Suprapubic skin (tissue), 4 donors: ENCODE measurements at places on chromosomes 11 and 22.

DNA sequence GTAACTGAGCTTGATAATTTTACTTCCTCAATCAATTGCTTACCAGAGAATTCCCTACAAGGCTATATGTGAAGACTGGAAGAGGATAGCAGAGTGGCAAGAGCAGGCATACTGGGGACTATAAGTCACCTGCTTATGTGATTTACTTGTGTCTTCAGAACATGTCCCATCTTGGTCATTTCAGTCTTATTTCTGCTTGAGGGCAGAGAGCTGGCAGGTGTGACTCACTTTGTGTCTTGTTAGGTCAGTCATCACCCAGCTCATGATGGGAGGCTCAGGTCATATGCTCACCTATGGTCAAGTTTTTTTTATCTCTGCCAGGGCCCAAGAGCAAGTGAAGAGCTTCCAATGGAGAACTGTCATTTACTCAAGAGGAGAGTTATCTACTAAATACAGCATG is 6.2 kb downstream of the SRSF8 start:
- no peak for DNase-seq

- no peak for DNase-seq
These were observed 87.3 kb downstream of the CCDC73 start for GRCh38 chr11:32706985-32707741.

DNA sequence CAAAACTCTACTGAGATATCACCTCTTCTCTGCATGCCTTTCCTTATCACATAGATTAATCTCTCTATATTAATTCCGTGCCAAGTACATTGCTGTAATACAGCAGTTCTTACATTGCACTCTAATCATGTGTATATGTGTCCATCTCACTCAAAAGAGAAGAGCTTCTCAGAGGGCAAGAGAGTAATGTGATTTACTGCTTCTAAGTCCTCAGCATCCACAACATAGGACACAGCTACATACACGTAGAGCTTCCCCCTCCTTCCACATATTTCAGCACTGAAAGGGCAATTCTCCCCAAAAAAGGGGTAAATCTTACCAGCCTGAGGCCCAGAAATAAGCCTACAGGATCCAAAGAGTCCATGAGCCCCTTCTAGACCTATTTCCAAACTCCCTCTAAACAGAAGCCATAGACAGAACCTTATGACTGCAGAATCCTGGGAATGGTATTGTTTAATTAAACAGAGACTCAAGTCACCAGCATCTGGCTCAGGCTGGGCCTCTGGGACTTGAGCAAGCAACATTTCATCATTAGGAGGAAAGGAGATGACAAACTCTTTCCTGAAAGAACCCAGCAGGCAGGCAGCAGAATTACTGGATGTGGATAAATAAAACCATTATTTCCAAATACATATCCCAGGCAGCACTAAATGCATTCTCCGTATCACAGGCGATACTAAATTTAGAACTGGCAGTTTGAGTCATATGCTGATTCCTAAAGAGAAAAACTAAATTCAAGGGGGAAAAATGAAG is 87.2 kb downstream of the KCNC1 start:
- DNase-seq, result no peak

DNA sequence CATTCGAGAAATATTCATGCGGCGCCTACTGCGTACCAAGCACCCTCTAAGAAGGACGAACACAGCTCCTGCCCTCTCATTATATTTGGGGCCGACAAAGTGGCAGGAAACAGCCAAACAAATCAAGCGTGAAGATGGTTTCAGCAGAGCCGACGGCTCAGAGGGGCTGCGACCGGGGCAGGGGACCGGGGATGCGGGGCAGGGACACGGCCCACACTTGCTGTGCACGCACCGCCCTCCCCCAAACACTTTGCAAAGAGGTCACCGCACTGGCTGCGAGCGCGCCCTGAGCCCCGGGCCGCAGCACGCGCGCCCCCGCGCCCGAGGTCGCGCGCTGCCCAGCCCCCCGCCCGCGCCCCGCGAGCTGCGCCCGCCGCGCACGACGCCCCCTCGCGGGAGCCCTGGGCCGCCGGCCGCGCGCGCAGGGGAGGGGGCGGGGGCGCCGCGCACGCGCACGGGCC is 255 bp upstream of the SYNGR1 start:
- no peak for DNase-seq

- DNase-seq, result peak; percentile 97
These were observed 16.0 kb downstream of the SLC43A1 start for GRCh38 chr11:57499413-57499982.

GRCh38 chr11:69009441-69010211 is 3.4 kb downstream of the MRGPRF start:
- no peak for DNase-seq

DNA sequence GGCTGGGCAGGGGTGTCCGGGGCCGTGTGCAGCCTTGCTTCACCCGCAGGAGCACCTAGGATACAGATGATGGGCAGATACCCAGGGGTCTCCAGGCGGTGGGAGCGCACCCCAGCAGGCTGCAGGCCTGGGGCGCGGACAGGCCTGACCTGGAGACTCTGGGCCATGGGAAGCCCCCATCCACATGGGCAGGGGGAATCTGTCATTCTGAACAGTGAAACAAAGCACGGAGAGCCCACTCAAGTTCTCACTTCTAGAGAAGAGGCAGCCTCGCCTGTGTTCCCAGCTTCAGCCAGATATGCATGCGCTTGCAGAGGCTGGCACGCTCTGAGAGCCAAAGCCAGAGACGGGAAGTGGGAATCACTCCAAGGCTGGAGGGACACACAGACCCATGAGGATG is 333.1 kb downstream of the BRD1 start:
- no peak for DNase-seq

- no peak for DNase-seq
These were observed 1.6 kb upstream of the KCNJ11 start for GRCh38 chr11:17389957-17390649.

GRCh38 chr11:86743223-86744118 is 56.9 kb upstream of the PRSS23 start:
- peak; percentile 76 for DNase-seq

GRCh38 chr11:64507832-64508375 is 83.1 kb upstream of the SLC22A12 start:
- no peak for DNase-seq

- no peak for DNase-seq
These were observed 9.5 kb downstream of the SDF2L1 start for GRCh38 chr22:21651521-21652009.

GRCh38 chr11:112795142-112795815 is 165.9 kb upstream of the NCAM1 start:
- no peak for DNase-seq

DNA sequence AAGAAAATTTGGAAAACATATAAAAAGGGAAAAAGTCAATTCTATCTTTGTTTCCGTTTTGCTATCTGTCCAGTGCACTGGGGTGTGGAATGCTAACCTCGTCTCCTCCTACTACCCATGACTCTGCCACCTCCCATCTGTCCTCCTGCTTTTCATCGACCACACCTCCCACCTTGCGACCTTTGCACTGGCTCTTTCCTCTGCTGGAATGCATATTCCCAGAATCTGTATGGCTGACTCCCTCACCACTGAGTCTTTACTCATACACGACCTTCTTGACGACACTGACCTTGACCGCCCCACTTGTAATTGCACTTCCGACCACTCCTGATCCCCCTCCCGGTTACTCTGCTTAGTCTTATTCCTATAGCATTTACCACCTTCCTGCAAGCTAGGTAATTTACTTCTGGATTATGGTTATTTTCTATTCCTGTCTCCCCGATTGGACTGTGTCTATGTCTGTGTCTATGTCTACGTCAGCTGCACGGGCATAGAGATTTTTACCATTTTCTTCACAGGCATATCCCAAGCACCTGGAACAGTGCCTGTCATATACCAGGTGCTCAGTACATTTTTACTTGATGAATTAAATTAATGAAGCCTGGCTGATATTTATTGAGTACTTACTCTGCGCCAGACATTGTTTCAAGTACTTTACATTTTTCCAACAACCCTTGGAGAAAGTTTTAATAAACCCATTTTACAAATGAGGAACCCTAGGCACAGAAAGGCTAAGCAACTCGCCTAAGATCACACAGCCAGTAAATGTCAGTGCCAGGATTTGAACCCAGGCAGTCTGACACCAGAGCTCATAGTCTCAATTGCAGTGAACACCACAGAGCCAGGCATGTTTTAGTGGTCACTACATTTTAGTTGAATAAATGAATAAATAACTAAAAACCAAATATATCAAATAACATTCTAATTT is 89.3 kb upstream of the SLC22A12 start:
- peak; percentile 57 for DNase-seq

DNA sequence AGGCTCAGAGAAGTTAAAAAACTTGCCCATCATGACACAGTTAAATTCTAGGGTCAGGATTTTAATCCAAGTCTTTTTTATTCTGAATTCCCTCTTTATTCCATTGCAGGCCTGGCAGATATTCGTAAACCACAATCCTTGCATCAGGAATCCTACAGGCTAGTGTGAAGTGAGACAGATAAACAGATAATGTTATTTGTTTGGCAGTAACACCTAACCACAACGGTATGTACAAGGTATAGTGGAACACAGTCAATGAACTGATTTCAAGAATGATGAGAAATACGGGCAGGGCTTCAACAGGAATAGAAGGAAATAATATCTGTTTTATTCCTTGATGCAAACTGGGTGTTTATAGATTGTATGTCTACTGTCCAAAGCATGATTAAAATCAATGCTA is 32.0 kb upstream of the NARS2 start:
- DNase-seq, result no peak

- DNase-seq, result no peak
These were observed 12.7 kb upstream of the TREH start for GRCh38 chr11:118691926-118692830.

GRCh38 chr22:47034905-47035419 is 272.5 kb downstream of the TBC1D22A start:
- no peak for DNase-seq

- no peak for DNase-seq
These were observed 1.3 kb downstream of the RAG1 start for GRCh38 chr11:36569095-36569494.

- DNase-seq, result no peak
These were observed 157.2 kb downstream of the ATG16L2 start for GRCh38 chr11:72971192-72971967.

DNA sequence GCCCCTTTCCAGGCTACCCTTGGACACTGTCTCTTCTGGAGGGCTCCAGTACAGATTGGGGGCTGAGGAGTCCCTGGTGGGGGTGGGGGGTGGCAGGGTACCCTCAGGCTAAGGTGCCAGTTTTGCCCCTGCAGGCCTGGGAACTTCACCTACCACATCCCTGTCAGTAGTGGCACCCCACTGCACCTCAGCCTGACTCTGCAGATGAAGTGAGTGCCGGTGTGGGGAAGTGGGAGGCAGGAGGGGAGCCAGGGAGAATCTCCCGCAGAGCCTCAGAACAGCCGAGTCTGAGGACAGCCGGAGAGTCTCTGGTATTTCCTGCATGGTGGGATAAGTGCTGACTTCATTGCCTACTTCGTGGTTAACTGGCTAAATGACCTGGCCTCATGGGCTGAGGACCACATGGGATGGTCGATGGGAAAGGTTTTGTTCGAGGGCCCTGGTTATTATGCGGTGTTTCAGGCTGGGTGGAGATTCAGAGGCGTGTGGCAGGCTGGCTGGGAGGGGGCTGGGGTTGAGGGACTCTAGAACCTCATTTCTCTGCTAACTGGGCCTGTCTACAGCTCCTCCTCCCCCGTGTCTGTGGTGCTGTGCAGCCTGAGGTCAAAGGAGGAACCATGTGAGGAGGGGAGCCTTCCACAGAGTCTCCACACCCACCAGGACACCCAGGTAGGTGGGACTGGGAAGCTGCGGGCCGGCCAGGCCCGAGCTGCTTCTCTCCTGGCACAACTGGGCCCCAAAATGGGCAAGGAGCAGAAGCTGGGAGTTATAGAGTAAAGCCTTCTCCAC is 8.5 kb downstream of the TMEM258 start:
- no peak for DNase-seq

DNA sequence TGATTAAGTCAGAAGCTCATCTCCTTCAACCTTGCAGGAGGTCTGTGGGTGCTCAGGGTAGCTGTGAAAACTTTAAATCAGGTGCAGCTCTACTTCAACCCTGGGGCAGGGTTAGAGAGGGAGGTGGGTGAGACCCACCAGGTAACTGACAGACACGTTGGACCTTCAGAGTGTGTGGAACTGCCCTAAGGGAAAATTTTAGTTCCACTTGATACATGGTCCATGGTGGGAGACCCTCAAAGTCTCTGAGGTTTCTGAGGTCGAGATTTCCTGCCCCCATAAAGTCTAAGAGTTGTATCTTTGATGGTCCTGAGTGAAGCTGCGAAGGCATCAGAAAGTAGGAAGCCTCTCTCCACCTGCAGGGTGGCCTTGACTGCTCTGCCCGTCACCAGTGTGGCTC is 23.9 kb upstream of the NNMT start:
- no peak for DNase-seq

DNA sequence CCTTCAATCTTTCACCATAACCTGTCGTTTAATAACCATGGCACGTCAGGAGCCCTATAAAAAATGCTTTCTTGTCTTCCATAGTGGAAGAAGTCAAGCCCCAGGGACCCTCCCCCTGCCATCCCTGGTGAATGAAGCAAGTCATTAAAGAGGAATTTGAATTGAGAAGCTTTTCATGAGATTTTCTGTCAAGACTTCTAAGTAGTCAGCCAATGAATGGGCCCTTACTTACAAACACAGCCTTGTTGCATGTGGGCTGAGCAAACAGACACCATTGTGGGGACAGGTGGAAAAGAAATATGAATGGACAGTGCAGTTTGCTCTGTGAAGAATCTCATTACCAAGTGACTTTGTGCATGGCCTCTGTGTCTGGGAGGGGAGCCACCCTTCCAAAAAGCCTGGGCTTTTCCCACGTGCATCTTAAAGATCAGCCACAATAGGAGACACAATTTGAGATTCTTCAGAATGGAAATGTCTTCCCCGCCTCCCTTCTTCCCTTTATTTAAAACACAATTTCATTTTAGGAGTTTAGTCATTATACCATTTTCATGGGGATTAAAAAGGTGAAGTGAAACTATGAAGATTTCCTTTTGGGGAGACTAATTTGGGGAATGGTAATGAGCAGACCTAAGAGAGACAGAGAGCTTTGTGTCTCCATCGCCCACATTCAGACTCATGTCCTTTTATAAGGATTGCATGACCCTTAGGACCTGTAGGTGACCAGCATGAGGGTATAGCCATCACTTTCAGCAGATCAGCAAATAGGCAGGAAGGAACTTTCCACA is 152.0 kb downstream of the LRRC4C start:
- no peak for DNase-seq

- DNase-seq, result no peak
These were observed 53.3 kb downstream of the PPFIA1 start for GRCh38 chr11:70323806-70324205.

DNA sequence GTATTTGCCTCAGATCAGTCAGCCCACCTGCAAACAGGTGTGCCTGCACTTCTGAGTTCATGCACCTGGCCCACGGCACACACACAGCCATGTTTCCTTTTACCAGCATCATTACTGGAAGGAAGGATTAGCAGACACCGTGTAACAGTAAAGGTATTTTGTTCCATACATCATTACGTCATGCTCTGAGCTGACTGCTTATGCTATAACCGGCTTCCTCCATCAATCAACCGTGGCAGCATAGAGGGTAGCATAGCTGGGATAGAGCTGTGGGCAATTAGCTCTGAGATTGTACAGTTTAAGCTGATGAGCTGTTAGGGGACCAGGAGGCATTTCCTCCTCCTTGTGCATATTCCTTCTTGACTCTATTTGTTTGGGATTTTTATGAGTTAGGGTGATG is 102.4 kb downstream of the ME3 start:
- no peak for DNase-seq
